ENCODE measurements at places on chromosomes 1 and 21. TPM values are rescaled to one million over a fixed set of nuclear protein-coding genes. Genes with fewer than 3 reads are reported as not detected.

The MIS18A gene
- 16.3 TPM for total RNA-seq

DNA sequence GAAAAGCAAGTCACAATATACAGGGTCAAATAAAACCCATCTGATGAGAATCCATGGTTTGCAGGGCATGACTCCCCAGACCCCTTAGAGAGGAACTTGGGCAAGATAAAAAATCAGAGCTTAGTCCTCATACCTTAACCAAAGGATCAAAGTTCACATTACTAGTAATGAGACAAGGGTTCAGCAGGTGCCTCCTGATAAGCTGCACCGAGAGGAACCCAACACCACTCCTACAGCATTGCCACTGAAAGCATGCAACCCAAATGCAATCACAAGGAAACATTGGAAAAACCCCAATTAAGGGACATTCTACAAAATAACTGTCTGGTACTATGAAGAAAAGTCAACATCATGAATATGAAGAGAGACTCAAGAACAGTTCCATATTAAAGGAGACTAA, 29.7 kb downstream of the CCDC185 start:
- no peak for DNase-seq

- no peak for DNase-seq
Observed at GRCh38 chr1:212583643-212584042, 24.9 kb upstream of the ATF3 start.

GRCh38 chr1:210129092-210129491, 103.5 kb upstream of the SERTAD4 start:
- DNase-seq = no peak

The LMX1A gene
- 0.84 TPM for total RNA-seq

The SELL gene
- 0.78 TPM for total RNA-seq

The OR6K3 gene
- not detected for total RNA-seq

The FAM110D gene
- total RNA-seq = 1.5 TPM

DNA sequence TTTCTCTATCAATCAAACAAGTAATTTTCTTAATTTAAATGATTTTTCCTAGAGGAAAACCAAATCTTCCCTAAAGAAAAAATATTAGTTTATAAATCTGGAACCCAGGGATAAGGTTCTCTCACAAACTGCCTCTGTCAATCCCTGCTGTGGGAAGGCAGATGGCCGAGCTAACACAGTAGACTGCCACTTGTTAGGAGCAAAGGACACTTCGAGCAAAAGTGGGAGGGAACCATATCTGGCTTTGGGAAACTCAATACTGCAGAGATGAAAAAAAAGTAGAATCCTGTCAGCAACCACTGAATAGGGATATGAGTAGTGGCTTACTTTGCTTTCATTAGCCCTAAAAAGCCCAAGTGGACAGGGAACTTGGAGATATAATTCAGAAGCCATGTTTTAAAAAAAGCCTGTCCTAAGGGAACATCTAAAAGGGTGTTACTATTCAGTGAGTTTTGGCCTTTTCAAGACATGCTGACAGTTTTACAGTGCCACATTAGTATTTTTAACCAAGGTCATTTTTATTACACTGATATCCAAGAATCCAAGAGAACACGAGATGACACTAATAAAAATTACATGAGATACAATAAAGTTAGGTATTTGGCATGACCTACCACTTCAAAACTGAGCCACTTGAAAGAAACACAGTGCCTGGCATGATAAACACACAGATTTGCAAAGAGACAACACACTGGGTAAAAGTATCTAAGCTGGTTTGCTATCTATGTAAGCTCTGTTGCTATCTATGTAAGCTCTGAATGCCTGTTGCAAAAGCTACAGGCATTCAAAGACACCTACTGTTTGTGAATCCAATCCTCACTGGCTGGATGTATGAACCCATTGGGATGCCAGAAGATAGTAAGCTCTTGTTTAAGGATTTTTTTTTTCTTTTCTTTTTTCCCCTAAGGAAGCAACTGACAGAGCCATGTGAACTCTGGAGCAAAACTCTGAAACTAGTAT, 21.4 kb downstream of the TEX38 start:
- DNase-seq = no peak

The PCBP3 gene
- 4.5 TPM for total RNA-seq

DNA sequence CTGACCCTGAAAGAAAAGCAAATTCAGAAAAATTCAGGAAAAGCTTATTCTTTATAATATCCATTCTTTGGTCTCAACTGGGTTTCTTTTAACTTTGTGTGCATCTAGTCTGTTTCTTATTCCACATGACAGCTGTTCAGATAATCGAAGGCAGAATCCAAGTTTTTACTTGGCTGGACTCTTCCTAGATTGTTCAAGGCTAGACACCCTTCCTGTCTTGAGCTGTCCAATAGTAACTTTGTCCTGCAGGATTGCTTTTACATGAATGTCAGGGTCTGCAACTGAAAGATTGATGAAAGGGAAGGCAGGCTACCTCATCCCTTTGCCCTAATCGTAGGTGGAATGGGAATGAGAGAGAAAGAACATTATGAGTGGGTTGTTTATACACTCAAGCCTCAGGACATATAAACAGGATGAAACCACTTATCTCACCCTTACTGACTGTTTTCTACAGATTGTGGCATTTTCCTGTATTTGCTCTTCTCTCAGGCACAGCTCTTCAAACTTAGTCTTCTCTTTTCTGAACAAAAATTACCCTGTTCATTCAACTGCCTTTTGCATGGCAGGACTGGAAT, 76.9 kb downstream of the LEPR start:
- no peak for DNase-seq

- no peak for DNase-seq
Observed at GRCh38 chr21:43921979-43922945, 57.2 kb downstream of the AGPAT3 start.

The TEX50 gene
- total RNA-seq = not detected

GRCh38 chr1:160569806-160570205, 9.5 kb downstream of the CD84 start:
- DNase-seq = no peak

DNA sequence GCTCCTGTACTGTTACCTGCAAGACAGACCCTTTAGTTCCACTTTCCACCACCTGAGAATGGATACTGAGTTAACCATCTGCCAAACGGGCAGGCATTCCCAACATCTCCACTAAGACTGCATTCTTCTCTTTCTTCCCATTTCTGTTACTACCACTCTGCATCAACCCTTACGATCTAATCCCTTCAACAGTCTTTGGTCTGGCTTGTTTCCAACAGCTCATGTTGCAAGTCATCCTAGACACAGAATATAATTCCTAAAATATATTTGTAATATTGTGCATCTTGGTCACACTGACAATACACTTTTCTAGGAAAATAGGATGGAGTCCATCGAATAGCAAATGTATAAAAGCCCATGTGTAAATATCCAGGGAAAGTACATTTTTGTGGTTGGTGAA, 166.7 kb downstream of the SIPA1L2 start:
- DNase-seq = no peak

The COL24A1 gene
- 0.41 TPM for total RNA-seq

GRCh38 chr1:26913389-26913753, 404 bp downstream of the NR0B2 start:
- DNase-seq = no peak

GRCh38 chr21:34953950-34954349, 95.2 kb downstream of the RUNX1 start:
- no peak for DNase-seq
